Memory B cell (primary cell): ENCODE measurements at places on chromosomes 16 and 17.

DNA sequence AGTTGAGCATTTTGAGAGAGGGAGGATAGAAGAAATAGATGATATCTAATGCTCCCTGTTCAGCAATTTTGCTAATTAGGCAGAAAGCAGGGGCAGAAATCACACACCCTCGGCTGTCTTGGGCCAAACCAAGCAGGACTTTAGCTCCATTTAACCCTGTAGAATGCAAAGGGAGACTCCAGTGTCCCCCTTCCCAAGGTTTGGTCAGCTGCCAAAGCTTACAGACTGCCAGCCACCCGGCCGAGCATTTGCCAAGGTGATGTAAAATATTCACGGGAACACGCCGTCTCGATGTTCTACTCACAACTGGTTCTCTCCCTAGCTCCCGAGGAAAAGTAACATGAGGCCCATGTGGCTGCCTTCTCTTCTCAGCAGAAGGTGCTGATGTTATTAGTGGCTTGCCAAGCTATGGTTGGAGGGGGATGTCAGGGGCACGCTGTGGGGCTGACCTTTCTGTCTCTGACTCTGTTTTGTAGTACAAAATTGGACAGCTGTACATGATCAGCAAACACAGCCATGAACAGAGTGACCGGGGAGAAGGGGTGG, 155.3 kb downstream of the PITPNC1 start:
- no peak for DNase-seq

DNA sequence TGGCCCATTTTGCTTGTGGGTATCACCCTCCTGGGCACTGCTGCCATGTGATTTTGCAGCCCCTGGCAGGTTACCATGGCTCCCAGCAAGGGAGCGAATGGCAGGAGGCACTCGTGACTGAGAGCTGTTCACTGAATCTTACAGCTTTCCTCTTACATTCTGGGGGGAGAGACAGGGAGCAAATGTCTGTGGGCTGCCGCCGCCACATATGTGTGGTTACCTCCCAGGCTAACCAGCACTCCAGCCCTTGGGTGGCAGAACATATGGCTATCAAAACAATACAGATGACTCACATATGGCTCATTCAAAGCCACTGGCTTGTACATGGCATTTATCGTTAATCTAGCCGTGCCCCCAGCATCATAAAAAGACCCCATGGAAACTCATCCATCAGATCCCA, 19.8 kb downstream of the GTF3C1 start:
- no peak for DNase-seq

DNA sequence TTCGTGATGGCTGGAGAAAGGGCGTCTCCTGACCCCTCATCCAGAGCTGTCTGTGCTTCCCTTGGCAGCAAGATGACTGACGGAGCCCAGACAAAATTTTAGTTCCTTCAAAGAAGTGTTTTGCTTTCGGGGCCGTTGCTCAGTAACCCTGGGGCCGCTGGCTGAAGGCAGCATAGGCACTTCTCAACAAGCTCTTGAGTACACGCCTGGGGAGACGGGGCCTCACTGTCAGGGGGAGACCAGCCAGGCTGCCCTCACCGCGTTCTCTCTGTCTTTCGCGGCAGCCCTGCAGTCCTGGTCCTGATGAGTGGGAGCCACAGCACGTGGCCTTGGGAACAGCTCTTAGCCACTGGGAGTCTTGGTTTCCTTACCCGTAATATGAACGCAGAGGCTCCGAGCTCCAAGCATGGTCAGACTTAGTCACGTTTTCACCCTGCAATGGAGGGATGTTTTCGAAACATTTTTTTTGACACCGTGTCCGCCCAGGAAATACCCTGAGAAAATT, 86.0 kb downstream of the IRF8 start:
- DNase-seq = no peak

DNA sequence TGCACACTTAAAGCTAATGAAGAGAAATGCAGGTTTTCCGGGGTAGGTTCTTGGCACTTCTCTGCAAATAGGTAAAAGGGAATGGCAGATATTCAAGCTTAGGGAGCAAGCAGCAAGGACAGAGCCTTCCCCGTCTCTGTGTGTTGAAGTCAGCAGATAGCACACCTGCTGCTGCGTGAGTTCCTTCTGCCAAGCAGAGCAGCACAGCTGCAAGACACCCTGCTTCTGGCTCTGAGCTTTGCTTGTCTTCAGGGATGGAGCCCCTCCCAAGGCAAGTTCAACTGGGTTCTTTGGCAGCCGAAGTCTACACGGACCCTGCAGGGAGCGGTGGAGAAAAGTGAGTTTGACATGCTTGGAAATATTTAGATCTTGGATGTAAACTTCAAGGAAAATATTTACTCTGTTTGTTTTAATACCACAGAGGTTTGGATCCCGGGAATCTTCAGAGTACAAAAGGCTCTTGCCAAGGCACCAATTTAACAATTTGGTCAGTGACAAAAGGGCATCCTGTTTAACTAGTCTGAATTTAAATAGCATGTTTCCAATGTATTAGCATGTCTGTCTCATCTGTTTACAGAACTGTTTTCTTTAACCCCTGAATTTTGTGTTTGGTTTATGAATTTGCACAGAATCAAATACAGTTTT, 113.4 kb upstream of the KCNJ16 start:
- DNase-seq = no peak

DNA sequence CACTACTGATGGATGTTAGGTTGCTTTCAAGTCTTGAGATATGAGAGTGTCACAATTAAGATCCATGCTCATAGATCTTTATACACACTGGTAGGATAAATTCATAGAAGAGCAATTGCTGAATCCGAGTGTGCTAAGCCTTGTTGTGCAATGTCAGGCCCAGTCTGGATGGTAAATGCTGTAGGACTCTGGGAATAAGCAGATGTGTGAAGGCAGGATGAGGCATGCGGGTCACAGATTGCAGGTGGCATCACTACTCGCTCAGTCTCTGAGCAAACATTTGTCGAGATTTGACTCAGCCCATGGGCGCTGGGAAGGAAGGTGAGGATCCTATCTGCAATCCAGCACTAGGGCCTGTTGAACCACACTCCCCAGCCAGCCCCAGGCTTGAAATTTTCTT, 40.7 kb downstream of the TMEM186 start:
- no peak for DNase-seq

GRCh38 chr17:55794725-55795482, 44.1 kb downstream of the PCTP start:
- no peak for DNase-seq

DNA sequence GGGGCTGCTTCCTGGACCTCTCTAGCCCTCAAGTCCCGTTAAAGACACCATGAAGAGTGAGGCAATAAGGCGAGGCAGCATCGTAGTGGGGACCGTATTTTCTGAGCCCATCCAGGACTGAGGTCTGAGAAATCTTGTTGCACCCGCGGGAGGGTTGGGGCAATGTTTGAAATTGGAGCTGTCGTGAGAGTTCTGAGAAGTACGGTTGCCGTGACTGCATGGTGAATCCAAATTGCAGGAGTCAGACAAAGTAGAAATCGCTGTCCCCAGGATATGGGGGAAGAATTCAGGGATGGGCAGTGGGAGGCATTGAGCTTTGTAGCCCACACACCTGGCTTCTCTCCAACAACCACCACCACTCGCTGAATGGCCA, 42.0 kb upstream of the RPL38 start:
- DNase-seq = no peak

GRCh38 chr17:78746263-78746948, 35.7 kb downstream of the CYTH1 start:
- no peak for DNase-seq

- no peak for DNase-seq
Measured at GRCh38 chr17:72575542-72576233, 454.9 kb downstream of the SOX9 start.

DNA sequence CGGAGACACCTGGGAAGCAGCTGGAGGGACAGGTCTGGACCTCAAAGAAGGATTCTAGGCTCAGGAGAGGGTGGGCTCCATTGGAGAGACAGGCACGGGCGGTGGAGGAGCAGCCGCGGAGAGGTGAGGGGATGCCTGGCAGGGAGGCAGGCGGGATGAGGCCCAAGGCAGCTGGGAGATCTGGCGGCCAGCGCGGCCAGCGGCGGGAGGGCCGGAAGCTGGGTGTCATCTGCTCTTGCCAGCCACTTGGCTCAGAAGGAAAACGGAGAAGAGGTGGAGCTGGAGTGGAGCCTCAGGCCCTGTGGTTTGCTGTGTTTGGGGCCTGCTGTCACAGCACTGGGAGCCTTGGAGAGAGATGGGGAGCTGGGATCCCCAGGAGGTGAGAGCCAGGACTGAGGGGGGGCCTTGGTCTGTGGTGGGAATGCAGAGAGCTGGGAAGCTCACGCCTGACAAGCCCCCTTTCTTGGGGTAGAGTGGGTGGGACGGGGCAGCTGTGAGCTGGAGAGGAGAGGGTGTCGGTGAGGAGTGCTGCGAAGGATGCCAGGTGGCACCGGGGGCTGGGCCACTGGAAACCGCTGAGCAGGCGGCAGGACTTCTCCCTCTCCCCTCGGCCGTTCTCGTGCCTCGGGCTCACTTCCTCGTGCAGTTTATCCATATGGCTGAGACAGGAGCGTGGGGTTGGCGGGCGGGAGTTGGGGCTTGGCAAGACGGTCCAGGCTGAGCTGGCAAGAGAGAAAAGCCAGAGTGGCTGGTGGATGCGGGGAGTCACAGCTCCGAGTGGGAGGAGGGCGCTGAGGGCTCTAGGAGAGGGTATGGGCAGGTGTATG, 8.0 kb downstream of the TBC1D24 start:
- DNase-seq = no peak
